HCT116 (cell line): ENCODE measurements at places on chromosomes 7 and 10.

- no peak for DNase-seq
Measured at GRCh38 chr7:47570649-47571050, 11.3 kb downstream of the TNS3 start.

DNA sequence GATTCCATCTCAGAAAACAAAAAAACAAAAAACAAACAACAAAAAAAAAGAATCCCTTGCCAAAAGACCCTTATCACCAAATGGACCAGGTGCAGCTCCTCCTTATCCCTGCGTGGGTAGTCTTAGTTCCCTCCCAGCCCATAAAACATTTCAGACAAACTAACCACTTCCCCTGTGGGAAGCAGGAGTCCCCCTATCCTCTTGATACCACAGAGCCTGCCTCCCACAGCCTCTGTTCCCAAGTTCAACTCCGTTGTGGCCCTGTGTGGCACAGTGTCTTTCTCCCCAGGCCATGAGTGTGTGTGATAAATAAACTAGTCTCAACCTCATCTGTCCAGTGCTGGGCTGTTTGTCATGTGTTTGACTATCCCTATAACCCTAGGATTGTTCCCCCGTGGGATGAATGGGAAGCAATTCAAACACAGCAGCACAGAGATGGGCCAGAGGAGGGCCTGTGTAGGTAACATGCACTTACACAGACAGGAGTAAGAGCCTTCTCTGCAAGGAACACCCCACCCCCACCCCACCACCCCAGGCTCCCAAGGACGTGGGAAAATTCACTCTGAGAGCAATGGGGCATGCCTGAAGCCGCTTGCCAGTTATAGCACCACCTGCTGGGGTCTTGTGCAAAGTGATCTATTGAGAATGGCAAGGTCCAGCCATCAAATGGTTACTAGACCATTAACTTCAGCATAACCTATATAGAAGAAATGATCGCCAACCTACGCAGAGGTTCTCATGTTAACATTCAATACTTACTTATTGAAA lies 147.1 kb upstream of the GHITM start:
- DNase-seq, result peak; percentile 35

DNA sequence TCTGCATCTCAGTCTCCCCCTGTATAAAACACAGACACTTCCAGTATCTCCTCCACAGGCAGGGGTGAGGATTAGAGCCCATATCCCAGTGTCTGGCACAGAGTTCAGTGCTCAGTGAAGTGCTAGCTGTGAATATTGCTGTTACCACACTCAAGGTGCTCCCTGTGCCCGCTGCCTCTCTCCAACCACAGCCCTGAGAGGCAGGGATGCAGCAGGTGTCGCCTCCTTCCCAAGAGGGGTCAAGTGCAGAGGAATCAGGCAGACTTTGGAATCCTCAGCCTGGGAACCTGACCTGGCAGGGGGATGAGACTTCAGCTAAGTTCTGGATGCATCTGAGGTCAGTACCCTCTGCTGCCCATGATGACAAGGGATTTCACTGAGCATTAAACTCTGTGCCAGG lies 163.1 kb downstream of the GFRA1 start:
- DNase-seq, result no peak

- no peak for DNase-seq
Measured at GRCh38 chr10:110005719-110006118, 2.1 kb upstream of the ADD3 start.

- no peak for DNase-seq
Measured at GRCh38 chr10:130762491-130762890, 549.0 kb downstream of the TCERG1L start.

- DNase-seq, result no peak
Measured at GRCh38 chr7:45203459-45203858, 45.9 kb downstream of the RAMP3 start.

GRCh38 chr7:133518718-133519117 lies 265.8 kb downstream of the EXOC4 start:
- no peak for DNase-seq

DNA sequence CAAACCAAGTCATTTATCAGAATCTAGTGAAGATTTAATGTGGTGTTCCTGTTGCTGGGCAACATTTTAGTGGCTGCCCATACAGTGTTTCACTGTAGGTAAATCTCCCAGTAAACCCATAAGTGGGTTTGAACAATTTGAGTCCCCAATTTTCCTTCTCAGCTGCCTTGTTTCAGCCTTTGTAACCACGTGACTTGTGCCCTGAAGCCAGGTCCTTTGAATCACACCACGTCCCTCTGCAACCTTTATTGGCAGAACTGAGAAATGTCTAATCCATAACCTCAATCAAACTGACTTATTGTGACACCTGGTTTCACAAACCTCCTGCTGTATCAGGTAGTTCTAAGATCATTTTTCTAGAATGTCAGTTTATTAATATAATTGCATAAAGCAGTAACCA lies 30.1 kb downstream of the SND1 start:
- DNase-seq, result no peak

GRCh38 chr10:89646889-89647657 lies 2.0 kb upstream of the PANK1 start:
- DNase-seq, result no peak

- no peak for DNase-seq
Measured at GRCh38 chr7:83339907-83340306, 177.2 kb upstream of the PCLO start.

DNA sequence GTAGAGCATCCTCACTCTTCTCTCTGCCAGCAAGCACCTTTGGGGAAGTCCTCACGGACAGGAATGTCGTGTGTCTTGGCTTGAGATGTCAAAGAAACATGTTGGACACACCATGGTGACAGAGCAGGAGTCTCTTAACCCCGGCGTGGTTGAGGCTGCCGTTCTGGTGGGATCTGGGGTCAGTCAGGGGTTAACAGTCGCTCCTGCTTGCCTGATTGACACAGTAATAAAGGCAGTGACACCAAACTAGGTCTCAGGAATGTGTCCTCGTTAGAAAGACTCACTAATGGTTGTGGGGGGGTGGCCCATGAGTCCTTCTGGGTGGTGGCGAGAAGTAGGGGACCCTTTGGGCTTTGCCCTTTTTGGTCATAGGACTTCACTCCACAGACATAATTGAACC lies 69.0 kb downstream of the TCF7L2 start:
- DNase-seq, result no peak

- peak; percentile 66 for DNase-seq
Measured at GRCh38 chr10:28663576-28664368, 13.5 kb upstream of the BAMBI start.

DNA sequence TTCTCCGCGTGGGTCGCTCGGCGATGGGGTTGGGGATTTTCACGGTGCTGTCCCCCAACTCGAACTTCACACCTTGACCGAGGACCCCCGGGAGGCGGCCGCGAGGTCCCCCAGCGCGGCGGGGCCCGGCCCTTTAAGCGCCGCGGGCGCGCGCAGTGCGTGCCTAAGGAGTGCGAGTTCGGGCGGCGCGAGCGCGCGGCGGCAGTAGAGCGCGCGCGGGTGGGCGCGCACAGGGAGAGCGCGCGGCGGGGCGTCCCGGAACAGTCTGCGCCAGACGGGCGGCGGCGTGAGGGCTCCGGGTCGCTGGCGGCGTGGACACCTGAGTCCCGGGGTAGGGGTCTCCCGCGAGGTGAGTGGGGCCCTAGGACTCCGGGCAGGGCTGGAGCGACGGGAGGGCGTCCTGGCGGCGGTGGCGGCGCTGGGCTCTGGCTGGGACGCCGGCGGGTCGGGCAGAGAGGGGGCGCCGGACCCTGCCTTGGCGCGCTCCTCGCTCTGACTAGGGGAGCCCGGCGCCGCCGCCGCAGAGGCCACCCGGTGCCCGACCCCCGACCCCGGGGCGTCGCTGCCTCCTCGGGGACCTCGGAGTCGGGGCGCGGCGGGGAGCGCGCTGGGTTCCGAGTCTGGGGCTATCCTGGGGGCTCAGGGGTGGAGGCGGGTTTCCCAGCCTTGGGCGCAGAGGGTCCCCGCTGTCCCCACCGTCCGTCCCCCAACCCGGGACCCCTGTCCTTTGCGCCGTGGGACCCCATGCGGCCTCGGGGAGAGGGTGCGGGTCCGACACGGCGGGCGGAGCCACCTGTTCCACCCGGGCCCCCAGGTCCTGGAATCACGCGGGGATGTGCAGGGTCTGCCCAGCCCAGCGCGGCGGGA lies at the start of gene PROSER2:
Gene PROSER2, plus strand, starts transcription at position 235 of the 867 bp plus-strand sequence. CDS start 28,722 bp downstream, outside the sequence.
- peak; percentile 27 for DNase-seq

DNA sequence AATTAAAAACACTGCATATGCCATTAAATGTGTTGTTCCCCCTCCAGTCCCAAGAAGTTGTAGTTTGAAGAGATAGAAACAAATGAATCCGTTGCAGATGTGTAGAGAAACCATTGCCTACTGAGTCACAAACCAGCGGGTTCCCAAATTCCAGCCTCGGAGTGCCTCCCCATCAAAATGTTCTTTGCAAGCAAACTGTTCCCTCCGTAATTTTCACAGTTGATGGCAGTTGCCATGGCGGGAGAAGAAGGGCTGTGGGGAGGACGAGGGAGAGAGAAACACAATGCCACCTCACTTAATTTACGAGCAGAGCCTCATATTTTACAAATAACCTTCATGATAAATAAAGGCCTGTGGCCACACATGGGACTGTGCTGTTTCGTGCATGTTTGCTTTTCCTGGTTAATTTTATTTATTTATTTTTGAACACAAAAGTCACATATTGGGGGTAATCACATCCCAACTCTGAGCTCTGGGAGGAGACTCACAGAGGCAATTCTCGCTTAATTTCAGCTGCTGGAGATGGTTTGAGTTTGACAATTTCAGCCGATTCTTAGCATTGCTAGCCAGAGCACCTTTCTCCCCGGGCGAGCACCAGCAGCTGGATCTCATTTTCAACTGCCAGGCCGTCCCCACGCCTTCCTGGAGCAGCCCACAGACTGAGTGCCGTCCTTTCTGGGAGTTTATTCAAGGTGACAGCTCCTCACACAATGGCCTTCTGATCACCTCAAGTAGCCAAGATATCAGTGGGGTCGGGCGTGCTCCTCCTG lies 1084.2 kb downstream of the KCNMA1 start:
- DNase-seq, result no peak

DNA sequence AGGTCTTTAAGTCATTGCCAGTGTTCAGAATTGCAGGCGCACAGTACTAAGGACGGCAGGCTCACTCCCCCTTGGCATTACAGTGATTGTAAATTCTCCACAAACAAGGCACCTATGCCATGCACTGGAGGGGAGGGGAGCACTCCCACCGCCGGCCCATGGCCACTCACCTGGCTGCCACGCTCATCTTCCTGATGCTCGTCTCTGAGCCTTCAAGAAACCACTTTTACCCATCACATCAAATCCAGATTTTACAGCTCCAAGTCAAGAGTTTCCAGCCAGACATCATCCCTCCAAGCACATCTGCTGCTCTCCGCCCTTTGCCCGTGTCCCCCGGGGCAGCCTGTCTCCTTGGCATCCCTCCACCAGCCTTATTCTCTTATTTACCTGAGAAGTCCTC lies 350.2 kb upstream of the SHH start:
- DNase-seq, result no peak

DNA sequence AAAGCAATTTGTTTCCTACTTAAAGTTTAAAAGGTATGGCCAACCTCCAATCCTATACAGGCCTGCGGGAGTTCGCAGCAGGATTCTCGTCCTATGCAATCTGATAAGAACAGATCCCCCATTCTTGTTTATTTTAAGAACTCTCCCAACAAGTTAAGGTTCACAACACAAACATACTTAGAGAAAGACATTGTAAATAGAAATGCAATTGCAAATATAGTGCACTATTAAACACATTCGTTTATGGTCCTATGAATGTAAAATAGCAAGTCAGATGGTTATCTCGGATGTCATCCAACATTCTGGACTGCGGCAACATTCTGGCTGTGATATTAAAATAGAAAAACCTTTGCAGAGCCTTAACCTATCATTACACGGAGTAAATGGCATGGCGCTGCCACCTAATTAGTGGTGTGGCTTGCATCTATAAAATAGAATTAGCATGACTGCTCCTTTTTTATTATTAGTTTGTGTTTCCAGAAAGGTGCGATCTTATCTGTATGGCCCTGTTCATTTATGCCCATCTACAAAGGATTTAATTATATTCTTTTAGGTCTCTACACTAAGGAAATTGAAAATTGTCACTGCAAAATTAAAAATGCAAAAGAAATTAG lies 37.0 kb downstream of the BEND7 start:
- no peak for DNase-seq

DNA sequence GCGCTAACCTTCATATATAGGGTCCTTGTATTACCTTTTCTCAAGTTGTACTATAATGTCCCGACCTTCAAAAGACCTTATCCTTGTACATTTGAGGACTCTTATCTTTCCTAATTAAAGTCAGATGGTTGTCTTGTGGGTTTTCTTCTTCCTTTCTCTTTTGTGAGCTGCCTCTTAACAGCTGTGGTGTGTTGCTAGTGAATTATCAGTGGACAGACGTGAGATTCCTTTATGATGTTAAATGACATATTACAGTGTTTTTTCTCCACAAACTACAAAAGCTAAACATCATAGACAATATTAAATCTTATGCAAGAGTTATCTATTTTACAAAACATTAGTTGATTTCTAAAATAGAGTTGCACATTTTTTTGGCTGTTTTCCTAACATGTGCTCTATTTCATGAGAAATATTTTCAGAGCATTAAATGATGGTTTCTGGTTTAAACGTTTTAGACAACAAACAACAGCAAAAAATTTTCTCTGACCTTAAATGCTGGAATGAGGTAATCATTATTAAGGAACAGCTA lies 272.2 kb upstream of the NPVF start:
- DNase-seq, result no peak

DNA sequence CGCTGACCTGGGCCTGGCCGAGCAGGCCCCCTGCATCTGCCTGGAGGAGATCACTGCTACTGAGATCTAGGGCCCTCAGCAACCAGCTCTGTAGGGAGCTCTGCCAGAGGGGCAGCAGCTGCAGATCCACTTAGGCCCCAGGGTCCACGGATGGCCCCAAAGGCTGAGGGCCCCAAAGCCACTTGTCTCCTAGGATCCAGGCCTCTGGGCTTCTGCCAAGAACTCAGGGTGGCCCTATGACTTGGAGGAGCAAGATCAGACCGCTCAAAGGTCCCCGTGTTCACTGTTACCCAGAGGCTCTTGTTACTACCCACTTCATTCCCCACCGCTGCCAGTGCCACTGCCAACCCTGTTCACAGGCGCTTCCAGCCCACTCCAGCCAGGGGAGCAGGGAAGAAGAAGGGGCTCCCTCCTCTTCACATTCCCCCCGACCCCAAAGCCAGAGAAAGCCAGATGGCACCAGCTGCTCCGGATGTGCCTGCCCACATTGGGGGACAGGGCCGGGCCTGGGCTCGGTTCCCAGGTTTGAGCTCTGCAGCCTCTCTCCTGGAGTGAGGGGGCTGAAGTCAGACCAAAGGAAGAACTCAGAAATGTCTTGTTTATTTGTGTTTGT lies 7.6 kb downstream of the LZTS2 start:
- DNase-seq, result no peak

- DNase-seq, result no peak
Measured at GRCh38 chr7:16649196-16649595, 3.2 kb downstream of the BZW2 start.

DNA sequence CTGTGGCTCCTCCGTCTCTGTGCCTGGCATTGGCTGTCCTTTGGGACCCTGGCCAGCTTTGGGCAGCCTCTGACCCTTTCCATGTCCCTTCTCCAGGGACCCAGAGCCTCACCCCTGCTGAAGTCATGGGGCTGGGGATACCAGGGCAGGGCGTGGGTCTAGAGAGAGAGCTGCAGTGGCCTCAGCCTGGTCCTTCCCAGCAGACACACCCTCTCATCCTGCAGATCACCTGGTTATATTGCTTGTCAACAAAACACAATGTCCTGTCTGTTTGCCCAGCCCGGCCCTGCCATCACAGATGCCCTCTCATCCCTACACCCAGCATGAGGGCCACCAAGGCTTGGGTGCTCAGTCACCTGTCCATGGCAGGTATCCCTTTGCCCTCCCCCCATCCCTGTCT lies 1.8 kb downstream of the MUC17 start:
- no peak for DNase-seq

- no peak for DNase-seq
Measured at GRCh38 chr7:125467996-125468854, 538.6 kb upstream of the POT1 start.
